CD4-positive, alpha-beta T cell (primary cell): ENCODE measurements at places on chromosomes 1 and 21.

DNA sequence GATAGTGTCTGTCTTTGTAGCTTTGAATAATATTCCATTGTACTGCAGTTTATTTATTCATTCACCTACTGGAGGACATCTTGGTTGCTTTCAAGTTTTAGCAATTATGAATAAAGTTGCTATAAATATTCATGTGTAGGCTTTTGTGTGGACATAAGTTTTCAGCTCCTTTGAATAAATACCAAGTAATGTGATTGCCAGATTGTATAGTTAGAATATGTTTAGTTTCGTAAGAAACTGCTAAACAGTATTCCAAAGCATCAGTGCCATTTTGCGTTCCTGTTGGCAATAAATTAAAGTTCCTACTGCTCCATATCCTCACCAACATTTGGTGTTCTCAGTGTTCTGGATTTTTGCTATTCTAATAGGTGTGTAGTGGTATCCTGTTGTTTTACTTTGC, 311.7 kb upstream of the FMN2 start:
- DNase-seq, result no peak

DNA sequence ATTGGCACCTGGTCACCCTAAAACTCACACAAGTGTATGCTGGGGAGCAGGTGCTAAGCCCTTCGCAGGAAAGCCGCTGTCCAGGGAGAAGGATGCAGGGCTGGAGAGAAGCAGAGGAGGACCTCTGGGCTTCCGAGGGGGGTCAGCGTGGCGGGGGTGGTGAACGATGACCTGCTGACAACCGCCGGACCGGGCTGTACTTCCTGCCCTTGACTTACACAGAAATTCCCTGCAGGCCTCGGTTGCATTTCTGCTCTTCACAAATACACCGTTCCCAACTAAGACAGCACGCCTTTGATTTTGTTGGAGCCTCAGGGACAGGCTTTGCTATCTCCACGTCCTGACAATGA, 37.6 kb downstream of the SLC2A7 start:
- no peak for DNase-seq

GRCh38 chr21:31075848-31076247, 37.6 kb upstream of the KRTAP19-8 start:
- DNase-seq, result no peak

DNA sequence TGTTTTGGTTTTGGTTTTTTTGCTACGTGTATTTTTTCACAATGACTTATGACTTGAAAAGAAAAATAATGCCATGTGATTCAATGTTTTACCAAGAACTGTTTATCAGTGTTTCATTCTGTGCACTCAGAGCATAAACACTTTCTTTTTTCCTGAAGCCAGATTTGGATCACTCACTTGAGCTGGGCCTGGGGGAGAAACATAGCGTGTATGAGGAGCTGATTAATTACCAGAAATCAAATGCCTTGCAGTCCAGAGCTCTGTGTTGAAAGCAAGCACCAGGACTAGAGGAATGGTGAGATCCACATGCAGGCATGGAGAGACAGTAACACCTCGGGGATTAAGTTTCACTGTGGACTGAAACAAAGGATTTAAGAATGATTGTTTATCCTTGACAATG, 642.1 kb upstream of the ADGRL2 start:
- DNase-seq, result no peak

GRCh38 chr21:29640080-29640508, 299.7 kb downstream of the GRIK1 start:
- peak; percentile 23 for DNase-seq

DNA sequence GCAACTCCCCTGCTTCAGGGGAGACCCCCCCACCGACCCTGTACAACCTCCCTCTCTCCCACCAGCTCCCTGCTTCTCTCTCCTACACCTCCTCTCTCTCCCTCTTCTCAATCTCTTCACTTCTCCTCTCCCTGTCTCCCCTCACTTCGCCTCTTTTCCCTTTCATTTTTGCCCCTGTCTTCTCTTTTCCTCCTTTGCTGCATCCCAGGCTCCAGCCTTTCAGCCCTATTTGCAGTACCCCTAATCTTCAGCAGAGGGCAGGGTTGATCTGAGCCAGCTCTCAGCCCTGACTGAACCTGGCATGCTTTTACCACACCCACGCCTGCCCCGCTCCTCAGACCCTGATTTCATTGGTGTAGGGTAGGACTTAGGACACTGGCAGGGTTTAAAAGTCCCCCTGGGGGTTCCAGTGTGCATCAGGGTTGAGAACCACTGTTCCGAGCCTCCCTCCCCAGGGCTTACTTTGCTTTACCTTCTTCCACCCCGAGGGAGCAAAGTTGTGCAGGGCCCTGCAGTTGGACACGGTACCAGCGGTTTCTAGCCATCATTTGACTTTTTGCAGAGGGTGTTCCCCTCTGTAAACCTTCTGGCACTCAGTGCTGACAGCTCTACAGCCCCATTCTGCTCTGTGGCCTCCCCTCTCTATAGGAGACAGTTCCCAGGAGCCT, 67.3 kb upstream of the CNTN2 start:
- DNase-seq, result peak; percentile 40

- no peak for DNase-seq
Observed at GRCh38 chr1:162541619-162542141, 19.8 kb upstream of the UAP1 start.

DNA sequence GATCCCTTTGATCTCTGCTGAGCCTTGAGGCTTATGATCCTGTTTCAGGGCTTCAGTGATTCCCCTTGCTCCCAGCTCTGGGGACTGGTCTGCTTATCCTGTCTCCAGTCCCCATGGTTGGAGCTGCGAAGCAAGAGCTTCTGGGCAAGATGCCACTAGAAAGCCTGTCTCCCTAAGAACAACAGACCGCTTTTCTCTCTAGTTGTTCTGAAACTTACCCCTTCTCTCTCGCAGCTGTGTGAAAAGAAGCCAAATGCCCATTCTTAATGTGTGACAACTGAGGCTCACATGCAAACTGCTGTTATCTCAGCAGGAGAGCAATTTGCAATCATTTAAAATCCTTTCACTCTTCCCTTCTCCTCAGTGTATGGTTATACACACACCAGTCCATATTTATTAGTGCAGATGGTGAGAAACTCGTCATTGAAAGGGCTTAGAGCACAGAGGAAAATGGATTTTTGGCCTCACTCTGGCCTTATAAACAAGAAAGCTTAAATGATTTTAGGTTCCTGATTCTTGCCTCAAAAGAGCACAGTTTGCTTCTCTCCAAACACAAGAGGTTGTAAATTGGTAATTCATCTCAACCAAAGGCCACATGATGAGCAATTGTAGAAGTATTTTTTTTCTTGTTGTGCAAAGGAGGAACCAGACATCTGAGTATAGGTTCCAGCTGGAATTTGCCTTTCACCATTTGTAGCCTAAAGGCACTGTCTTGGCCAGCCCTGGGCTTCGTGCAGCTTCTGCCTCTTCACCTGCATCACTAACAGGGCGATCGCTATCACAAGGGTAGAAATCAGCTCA, 179.2 kb upstream of the LMO4 start:
- DNase-seq, result no peak

DNA sequence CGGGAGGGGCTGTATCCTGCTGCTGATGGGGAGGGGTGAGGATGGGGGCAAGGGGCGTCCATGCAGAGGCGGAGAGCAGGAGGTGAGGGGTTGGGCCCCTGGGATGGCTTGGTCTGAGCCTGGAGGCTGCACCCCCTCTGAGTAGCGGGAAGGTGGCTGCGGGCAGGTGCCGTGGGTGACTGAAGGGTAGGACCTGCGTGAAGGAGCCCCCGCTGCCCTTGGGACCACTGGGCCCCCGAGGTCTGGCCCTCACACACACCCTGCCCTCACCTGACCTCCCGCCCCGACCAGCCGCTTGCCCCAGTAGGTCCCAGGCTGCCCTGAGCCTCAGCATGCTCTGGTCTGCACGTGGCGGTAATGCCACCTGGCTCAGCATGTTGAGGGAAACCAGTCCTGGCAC, 12.8 kb upstream of the SKI start:
- no peak for DNase-seq

DNA sequence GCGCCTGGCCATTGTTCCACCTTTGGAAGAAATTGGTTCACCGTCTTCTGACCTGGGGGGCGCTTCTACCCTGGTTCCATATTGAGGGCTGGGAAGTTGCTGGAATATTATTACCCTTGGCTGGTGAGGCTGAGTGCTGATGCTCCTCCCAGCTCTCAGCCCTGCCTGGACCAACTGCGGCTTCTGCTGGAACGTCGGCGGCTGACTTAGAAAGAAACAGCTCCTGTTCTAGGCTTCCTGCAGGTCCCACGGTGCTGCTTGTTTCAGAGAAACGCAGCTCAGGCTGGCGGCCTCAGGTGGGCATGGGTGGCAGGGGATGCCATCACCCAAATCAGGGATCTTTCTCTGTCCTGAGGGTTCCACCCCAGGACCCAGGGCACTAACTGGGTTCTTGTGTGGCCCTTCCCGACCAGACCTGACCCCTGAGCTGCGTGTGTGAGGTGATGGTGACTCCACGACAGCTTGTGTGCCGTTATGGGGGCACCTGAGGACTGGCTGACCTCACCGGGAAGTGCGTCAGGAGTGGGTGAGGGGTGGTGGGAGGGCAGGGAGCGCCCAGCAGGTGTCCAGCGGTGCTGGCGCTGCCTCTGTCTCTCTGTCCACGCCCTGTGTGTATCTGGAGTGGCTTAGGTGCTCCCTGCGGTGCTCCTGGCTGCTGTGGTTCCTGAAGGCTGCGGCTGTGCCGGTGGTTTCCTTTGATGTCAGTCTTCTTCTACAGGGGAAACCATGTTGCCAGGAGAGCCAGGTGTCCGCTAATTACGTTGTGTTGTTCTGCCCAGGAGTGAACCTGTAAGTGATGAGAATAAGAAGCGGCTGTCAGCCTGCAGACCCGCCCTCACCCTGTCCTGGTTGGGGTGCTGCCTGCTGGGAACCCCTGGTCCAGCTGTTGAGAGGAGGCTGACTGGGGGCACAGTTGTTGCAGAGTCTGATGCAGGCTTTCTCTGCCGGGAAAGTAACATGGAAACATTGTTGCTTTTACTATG, 8.9 kb downstream of the SKI start:
- DNase-seq, result peak; percentile 58

- no peak for DNase-seq
Observed at GRCh38 chr21:43728154-43728466, 9.2 kb downstream of the PDXK start.

GRCh38 chr1:111446967-111447892, 1.8 kb downstream of the WDR77 start:
- DNase-seq, result no peak

GRCh38 chr1:51564124-51564523, 45.1 kb upstream of the EPS15 start:
- DNase-seq, result no peak

DNA sequence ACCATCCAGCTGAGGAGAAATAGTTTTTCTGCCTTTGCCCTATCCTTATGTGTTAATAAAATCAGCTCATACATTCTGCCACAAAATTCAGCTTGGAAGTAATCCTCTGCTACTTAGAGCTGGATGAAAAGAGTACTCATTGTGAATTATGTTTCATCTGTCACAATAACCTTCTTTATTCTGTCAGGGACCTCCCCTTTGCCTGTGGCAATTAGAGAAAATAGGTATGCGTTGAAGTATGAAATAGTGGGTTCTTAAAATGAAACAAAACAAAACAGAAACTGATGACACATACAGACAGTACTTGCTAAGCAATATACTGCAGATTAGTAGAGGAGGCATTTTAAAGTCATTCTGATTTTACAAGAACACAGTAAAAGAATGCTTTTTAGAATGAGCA, 578.5 kb downstream of the USP25 start:
- no peak for DNase-seq

DNA sequence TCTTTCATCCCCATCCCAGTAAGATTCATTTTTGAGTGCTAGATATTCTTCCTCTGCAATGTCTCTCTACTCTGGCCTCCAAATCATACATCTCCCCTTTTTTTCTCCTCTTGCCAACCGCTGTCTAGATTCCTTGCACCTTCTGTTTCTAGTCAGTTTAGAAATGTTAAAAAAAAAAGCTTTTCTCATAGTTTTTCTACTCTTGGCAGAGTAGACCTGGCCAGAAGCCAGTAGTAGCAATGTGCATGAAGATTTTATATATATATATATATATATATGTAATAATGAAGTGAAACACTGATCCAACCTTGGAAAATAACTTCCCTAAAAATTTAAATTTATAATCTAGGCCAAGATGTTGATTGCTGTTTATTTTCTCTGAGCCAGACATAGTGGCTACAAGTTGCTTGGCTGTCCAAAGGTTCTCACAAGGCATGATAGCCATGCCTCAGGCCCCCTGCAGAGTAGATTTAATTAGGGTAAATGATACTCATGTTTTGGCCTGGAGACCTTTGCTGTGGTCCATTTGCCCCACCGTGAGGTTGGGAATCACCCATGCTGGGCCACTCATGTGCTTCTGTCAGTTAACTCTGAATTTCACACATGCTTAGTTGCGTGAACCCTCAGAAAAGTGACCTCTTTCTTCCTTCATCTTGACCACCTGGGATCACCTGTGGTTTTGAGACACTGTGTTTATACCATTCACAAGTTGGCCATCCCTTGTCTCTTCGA, 103.4 kb upstream of the KCNE2 start:
- no peak for DNase-seq

DNA sequence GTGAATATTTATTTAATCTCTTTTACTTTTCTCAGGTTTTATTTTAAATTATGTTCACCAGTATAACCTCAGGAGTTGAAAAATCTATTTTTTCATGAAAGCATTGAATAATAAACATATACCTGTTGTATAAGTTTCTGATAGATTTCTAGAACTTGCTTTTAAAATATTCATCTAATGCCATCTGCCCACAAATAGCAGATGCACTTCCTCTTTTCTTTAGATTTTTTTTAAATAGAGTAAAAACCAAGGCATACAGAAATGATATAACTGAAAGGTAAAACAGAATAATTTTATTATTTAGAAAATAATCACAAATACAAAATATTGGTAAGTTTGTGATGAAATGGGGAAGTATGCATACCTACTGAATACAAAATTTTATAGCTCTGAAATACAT, 130.7 kb upstream of the PRMT6 start:
- DNase-seq, result no peak

GRCh38 chr1:70497152-70497551, 86.1 kb downstream of the CTH start:
- no peak for DNase-seq

GRCh38 chr1:225980005-225980836, 18.9 kb downstream of the SDE2 start:
- DNase-seq, result no peak

DNA sequence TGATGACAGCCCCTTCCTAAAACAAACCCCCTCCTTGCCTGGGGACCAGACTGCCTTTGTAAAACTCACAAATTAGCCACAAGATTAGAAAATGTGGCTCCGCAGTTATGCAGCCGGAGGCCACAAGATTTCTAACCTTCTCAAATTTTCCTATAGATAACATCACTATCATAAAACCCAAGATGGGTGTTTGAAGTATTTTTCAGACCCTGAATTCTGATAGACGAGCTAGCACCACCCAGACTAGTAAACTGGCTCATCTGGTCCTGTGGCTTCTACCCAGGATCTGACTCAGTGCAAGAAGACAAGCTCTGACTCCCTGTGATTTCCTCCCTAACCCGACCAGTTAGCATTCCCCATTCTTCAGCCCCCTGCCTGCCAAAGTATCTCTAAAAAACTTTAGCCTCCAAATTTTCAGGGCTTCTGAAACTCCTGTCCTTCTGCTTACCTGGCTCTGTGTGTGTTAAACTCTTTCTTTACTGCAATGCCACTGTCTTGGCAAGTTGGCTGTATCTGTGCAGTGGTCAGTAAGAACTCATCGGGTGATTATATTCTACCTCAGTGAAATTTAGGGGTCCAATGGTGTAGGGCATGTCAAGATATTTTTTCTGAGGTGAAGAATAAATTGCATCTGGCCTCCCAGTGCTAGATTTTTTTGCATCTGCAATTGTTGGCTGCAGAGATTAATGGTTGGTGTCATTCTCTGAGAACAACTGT, 102.1 kb downstream of the S1PR1 start:
- no peak for DNase-seq

- no peak for DNase-seq
Observed at GRCh38 chr1:98949621-98950020, 55.0 kb downstream of the PLPPR5 start.
